Peyer's patch (tissue), 4 donors: ENCODE measurements at places on chromosomes 6 and 20. TPM values are rescaled to one million over a fixed set of nuclear protein-coding genes. Genes with fewer than 3 reads are reported as not detected.

Gene VSX1
- total RNA-seq: not detected

Gene PKIB
- total RNA-seq: 35.3 TPM

Gene C6orf15
- not detected for total RNA-seq

- no peak for DNase-seq
- no peak overlapping the region for H3K4me3 ChIP-seq
These were observed 3.8 kb upstream of the DDO start for GRCh38 chr6:110419028-110419739.

GRCh38 chr6:8329562-8329961 is 105.8 kb downstream of the SLC35B3 start:
- no peak for DNase-seq
- H3K36me3 ChIP-seq: no peaks in the 10 kb centered on the region
- H3K4me1 ChIP-seq: no peaks in the 10 kb centered on the region

- H3K4me1 ChIP-seq: no peaks in the 10 kb centered on the region
- H3K36me3 ChIP-seq: peaks cover 11% of the 10 kb centered on the region
- no peak overlapping the region for H3K4me3 ChIP-seq
- H3K27ac ChIP-seq: no peak overlapping the region
- no peak for DNase-seq
These were observed 2.2 kb upstream of the CENPB start for GRCh38 chr20:3788685-3789155.

DNA sequence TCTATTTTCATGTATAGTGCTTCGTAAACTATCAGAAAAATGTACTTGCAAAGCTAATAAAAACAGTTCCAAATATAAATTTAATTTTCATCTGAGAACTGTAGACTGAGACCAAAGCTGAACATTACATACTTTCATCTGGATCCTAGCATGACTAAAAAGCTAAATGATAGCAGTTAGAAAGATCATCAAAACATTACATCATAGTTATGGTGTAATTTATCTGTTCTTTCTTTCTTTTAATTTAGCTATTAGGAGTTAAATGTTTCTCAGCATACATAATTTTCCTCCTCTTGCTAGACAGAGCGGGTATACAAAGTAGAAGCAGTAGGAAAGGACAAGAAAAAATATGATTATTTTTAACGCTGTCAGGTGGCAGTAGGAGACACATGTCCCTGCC is 164.2 kb upstream of the THEMIS start:
- no peak overlapping the region for H3K4me3 ChIP-seq
- H3K36me3 ChIP-seq: no peaks in the 10 kb centered on the region
- no peak for DNase-seq
- no peak overlapping the region for H3K27ac ChIP-seq
- H3K27me3 ChIP-seq: no peaks in the 10 kb centered on the region
